ENCODE measurements at places on chromosomes 5 and 9. TPM values are rescaled to one million over a fixed set of nuclear protein-coding genes. Genes with fewer than 3 reads are reported as not detected.

PCDHB5 gene
- 2.8 TPM for total RNA-seq

SPATA31D3 gene
- total RNA-seq = not detected

FRMD3 gene
- 0.66 TPM for total RNA-seq

N4BP3 gene
- total RNA-seq = 0.26 TPM

TMEM174 gene
- total RNA-seq = not detected

IGFBPL1 gene
- not detected for total RNA-seq

F2RL2 gene
- 13.1 TPM for total RNA-seq

GFI1B gene
- total RNA-seq = not detected

SEMA5A gene
- total RNA-seq = 17.7 TPM

LIFR gene
- 65.1 TPM for total RNA-seq

TNFSF15 gene
- 0.26 TPM for total RNA-seq

IFNA21 gene
- total RNA-seq = not detected

KCNIP1 gene
- not detected for total RNA-seq

SPACA9 gene
- total RNA-seq = 3.1 TPM

BASP1 gene
- total RNA-seq = 186 TPM

PCDHB10 gene
- 0.77 TPM for total RNA-seq

REEP5 gene
- total RNA-seq = 54.7 TPM

LCN10 gene
- total RNA-seq = not detected
